DMS153 (cell line): ENCODE measurements at places on chromosomes 6 and 20.

DNA sequence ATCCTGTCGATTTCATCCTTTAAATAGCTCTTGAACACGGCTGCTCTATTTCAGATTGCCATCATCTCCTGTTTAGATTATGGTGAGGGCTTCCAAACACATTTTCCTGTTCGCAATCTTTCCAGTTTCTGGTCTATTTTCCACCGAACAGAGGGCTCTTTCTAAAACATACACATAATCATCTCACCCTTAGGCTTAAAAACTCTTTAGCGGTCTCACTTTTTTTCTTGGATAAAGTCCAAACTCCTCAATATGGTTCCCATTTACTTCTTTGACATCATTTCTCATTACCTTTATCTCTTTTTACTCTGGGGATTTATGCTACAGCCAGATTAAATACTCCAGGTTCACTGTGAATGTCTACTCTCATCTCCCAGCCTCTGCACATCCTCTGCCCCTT is 103.4 kb upstream of the STMND1 start:
- DNase-seq, result no peak

DNA sequence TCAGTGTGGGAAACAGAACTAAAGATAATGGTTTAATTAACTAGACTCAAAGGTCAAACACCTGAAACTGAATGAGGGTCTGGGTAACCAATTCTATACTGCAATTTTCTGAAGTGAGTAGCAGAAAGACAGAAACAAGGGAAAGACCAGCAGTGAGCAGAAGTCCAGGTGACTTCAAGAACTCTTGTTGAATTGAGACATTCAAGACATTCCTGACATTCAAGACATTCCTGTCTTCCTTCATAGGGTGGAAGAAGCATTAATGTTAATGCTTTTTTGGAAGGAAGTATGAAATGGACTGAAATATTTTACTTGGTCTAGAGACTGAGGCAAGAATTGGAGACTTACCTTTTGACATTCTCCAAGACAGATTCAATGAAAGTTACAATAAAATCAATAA is 529.9 kb upstream of the MMS22L start:
- DNase-seq, result no peak

- DNase-seq, result no peak
Measured at GRCh38 chr6:30942338-30943060, 1.7 kb downstream of the MUCL3 start.

DNA sequence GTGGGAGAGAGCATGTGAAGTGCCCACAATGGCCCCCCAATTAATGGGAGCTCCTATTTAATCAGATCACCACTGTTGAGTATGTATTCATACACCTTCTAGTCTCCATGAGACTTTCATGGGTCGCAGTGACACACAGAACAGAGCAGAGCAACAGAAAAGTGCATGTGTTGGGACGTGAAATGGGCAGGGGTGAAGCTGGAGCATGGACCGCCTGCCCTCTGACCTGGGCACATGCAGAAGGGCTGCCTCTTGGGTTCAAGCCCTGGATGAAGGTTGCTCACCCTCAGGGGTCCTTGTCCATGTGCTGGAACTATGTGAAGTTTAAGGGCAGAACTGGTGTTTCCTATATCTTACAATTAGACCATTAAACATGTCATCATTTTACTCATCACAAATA is 106.0 kb upstream of the PHACTR3 start:
- no peak for DNase-seq

DNA sequence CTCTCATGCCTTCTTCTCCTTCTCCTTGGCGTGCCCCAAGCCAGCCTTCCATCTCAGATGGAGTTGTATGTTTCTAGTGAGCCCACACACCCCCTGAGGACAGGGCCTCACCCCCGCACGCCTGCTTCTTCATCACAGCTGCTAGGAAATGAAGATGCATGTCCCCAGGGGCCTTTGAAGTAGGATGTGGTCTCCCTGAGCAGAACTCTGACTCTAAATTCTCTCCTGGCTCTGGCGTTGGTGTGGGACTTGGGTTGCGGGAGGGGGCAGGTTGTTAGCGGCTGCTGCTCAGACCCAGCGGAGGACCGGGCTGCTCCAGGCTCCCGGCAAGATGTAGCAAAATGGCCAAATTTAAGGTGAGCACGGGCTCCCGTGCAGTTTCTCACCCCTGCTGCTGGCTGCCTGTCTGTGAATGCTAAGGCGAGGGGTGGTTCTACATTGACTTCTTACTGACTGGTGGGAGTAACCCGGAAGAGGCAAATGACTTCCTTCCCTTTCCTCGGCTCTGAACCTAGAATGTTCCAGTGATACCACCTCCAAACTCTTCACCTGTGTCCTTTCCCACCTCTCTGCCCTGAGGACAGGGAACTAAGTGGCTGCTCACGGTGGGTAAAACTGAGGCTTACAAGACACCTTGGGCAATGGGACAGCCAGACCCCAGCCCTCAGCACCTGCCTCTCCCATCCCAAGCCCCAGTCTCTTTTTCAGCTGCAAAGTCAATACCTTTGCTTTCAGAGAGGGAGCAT is 8.8 kb downstream of the SYNJ2 start:
- DNase-seq, result no peak

GRCh38 chr20:61356196-61356595 is 104.1 kb downstream of the CDH4 start:
- DNase-seq, result no peak

GRCh38 chr20:62666736-62667529 is 24.6 kb downstream of the SLCO4A1 start:
- peak; percentile 62 for DNase-seq

DNA sequence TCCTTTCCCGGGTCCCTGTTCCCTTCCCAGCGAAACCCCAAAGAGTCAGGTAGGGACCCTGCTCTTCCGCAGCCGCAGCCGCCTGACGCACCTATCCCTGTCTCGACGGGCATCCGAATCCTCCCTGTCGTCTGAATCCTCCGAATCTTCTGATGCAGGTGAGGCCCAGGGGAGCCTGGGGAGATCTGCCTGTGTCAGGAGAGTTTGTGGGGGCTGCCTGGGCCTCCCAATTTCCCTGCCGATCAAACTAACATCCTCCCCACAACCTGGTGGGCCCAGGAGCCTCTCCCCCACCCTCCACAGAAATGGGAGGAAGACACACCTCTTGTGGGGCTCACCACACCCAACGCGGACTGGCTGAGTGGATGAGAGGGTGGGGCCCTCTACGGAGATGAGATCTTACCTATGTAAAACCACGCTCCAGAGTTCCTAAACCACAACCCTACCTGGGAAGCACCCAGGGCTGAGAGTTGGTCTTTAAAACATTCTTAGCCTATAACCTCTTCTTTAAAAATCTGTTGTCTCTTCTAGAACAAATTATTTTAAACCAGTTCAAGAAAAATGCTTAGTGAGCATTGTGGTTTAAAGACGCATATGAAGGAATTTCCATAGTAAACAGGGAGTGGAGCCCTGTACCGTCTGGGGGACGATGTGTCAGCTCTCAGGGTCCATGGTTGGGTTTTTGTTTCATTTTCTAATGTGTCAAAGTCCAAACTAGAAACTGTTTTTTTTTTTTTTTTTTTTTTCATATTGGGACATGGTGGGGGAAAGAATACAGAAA is 1.7 kb downstream of the CDC25B start:
- DNase-seq, result no peak

GRCh38 chr6:105817370-105817769 is 268.8 kb upstream of the PRDM1 start:
- no peak for DNase-seq

- no peak for DNase-seq
Measured at GRCh38 chr6:85449818-85450759, at the start of gene NT5E. TSS of gene NT5E (plus strand) at chr6:85450083. CDS start at chr6:85450140, 57 bp downstream.

- DNase-seq, result no peak
Measured at GRCh38 chr6:114194362-114195026, 148.3 kb downstream of the HS3ST5 start.

DNA sequence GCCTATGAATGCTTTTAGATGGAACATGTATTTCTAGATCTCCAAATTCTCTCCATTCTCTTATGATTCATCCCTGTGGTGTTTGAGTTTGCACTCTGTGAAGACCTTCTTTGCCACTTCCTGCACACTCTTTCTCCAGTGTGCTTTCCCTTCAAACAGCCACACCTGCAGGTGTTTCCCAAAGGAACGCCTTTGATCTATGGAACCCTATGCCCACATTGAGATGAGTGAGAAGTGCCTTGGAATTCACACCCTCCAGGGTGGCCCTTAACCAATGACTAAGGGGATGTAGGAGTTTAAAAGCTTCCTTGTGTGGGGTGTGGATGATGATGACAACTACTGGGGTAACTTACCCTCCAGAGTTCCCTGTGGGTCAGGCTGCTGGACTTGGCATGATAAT is 570.1 kb downstream of the DHX35 start:
- no peak for DNase-seq

GRCh38 chr6:130466052-130466747 is 100.4 kb downstream of the TMEM200A start:
- no peak for DNase-seq

DNA sequence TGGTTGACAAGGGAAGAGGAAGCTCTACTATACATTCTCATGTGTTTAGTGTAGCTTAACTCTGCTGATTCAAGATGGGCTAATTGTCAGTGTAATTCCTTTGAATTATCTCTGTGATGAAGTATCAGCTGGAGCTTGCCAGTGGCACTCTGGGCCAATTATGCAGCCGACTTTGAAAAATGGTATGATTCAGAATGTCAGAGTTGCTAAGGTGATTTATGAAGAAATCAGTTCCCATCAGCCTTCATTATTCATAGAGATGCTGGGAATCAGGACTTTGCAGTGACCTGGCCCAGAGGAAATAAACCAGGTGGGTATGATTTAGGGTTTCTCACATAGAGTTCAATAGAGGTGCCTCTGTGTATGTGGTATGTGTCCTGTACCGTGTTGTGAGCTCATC is 33.4 kb downstream of the KCNS1 start:
- no peak for DNase-seq

DNA sequence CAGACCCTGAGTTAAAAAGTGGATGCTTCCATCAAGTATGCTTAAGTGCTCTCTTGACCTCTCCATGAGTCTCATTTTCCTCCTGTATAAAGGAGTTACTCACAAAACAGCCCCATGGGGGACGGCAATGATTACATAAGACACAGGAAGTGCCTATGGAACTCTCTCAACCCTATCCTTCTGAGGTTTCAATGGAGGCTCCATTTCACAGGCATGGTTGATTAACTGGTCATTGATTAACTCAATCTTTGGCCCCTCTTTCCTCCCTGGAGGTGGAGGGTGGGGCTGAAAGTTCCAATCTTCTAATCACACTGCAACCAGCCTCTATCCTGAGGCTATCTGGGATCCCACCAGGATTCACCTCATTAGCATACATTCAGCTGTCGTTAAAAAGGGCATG is 29.3 kb downstream of the CST8 start:
- peak; percentile 21 for DNase-seq

DNA sequence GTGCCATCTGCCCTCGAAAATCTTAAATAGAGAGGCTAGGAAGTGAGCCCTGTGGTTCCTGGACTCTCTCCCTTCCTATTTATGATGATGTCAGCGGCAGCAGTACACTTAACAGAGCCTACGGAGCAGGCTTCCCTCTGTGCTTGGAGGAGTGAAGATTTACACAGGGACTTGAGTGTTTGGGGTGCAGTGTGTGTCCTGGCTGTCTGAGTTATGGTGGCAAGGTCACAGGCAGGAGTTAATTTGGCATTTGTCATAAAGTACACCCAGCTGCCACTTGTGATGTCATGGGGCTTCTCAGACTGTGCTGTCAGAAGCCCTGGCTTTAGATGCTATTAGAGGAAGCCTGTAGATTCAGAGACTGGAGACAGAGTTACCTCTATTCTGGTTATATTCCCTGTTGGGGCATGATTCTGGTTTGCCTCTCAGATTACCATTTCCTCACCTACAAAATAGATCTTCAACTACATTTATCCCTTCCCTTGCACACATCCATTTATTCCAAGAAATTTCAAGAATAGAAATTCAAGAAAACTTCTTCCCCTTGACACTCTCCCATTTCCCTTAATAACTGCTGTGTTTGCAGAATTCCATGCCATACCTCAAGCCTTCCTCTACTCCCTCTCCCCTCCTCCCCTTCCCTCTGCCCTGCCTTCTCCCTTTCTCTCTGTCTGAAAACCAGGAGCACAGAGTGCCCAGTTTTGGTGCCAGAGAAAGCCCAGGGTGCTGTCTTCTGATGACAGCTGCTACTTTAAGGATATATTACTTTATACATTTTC is 72.1 kb downstream of the SLC24A3 start:
- no peak for DNase-seq

DNA sequence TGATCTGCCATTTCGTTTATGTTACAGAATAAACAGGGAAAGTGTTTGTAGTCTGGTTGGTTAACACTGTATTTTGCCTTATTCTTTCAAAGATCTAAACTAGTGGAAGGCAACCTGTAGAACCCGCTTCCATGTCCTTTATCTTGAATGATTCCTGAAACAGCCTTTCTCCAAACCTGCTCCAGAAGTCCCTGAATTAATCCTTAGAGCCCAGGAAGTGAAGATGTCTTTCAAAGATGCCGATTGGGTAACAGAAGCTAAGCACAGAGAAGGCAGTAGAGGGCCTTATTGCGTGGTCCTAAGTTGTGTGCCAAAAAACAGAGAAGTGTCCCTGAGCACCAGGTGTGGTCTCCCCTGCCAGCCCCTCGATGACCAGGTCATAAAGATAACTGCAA is 19.2 kb upstream of the ZSCAN16 start:
- DNase-seq, result peak; percentile 7

- no peak for DNase-seq
Measured at GRCh38 chr6:75758061-75758460, 9.0 kb downstream of the MYO6 start.

DNA sequence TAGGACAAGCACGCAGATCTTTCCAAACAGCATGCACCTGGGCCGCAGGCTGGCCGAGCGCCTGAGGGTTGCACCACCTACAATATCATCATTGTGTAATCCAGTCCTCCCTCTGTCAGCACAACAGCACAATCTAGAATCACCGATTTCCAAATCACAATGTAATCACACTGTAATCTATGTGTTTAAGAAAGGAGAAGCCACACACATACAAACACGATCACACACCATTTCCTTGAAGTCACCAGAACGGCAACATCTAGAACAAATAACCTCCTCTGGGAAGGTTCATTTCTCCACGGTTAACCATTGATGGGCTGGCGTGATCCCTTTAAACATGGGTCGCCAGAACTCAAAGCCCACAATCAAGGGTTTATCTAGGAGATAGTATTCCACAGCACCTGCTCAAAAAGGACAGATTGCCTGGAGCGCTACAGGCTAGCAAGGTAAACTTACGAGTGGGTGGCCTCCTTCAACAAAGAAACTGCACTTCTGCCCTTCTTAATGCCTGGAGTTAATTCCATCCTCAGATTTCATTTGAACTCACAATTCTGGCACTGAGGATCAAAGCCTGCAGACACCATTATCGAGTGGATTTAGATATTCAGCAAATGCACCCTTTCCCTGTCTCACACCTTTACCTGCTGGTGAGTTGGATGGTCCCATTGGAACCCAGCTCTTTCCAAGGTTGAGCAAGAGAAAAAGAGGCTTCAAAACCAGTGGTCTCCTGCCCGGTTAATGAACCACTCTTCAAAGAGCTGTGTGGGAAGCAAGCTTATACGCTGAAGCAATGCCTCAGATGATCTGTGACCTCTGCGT is 83.8 kb upstream of the FOXQ1 start:
- no peak for DNase-seq

- DNase-seq, result no peak
Measured at GRCh38 chr20:15699431-15700146, 873.7 kb downstream of the KIF16B start.
